ENCODE measurements at places on chromosomes 6 and 20. TPM values are rescaled to one million over a fixed set of nuclear protein-coding genes. Genes with fewer than 3 reads are reported as not detected.

OPRM1 gene
- not detected for polyA plus RNA-seq

MYB gene
- not detected for polyA plus RNA-seq

FILIP1 gene
- polyA plus RNA-seq, result not detected

GHRH gene
- polyA plus RNA-seq, result not detected

ZNF334 gene
- 7.8 TPM for polyA plus RNA-seq

OR10C1 gene
- polyA plus RNA-seq, result not detected

RTF2 gene
- polyA plus RNA-seq, result 73.3 TPM

LRRC73 gene
- 0.08 TPM for polyA plus RNA-seq

SCRT2 gene
- polyA plus RNA-seq, result not detected

BMP7 gene
- polyA plus RNA-seq, result not detected

LY6G6F gene
- polyA plus RNA-seq, result not detected

TTK gene
- polyA plus RNA-seq, result 8.6 TPM

NFATC2 gene
- 1.9 TPM for polyA plus RNA-seq

ZFP57 gene
- polyA plus RNA-seq, result not detected

COL9A3 gene
- 175 TPM for polyA plus RNA-seq

PROKR2 gene
- polyA plus RNA-seq, result not detected

PRSS16 gene
- polyA plus RNA-seq, result not detected

GTPBP2 gene
- polyA plus RNA-seq, result 88.2 TPM

EYS gene
- 0.29 TPM for polyA plus RNA-seq

CTCFL gene
- 0.04 TPM for polyA plus RNA-seq

TRIM10 gene
- 6.8 TPM for polyA plus RNA-seq

TGM3 gene
- polyA plus RNA-seq, result not detected
